ENCODE measurements at places on chromosomes 7 and 10. TPM values are rescaled to one million over a fixed set of nuclear protein-coding genes. Genes with fewer than 3 reads are reported as not detected.

CREB3L2 gene
- total RNA-seq = 12.6 TPM

XRCC2 gene
- 0.30 TPM for total RNA-seq

GPRIN2 gene
- not detected for total RNA-seq

CAMK1D gene
- total RNA-seq = 24.6 TPM

FGFBP3 gene
- total RNA-seq = 1.5 TPM

Measured in CD8-positive, alpha-beta T cell (primary cell).